ENCODE measurements at places on chromosomes 6 and 20.

GRCh38 chr6:18795726-18796125, 408.6 kb downstream of the RNF144B start:
- DNase-seq: no peak

- no peak for DNase-seq
These were observed 62.5 kb upstream of the TIAM2 start for GRCh38 chr6:154932515-154933027.

DNA sequence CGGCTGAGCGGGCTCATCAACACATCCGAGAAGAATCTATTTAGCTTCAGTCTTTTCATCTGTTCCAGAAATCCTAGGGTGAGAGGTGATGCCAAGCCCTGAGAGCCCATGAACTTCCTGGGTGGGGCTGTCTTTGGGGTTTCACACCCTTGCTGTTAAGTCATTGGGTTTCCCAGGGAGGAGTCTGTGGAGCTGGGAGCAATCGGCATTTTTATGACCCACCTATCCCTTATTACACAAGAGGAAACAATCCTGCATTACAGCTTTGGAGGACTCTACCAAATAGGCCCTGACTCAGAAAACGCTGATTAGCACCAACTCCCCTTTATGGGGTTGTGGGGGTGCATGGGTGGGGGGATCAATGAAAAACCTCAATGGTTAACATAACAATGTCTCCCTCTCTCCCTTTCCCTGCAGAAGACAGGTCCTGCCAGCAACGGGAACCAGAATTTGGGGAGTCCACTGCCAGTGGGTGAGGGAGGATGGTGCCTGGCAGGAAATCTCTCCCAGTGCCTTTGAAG, 46.3 kb downstream of the EZR start:
- no peak for DNase-seq

DNA sequence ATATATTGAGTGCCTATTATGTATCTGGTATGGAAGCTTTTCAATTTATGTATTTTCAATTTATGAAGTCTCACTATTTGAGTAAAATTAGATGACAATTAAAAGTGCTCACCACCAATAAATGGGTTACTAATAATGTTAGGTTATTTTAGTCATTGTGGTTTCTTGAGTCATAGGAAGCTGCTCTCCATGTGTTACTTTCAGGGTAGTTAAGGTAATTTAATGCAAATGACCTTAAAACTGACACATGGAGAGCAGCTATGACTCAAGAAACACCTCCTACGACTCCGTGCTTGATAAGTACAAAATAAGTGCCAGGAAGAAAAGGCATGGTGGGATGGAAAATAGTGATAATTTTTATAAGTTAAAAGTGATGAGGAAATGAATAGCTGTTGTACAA, 16.5 kb upstream of the TINAG start:
- DNase-seq: no peak

- DNase-seq: peak; percentile 12
These were observed 20.2 kb downstream of the KIF25 start for GRCh38 chr6:168017629-168018028.

- DNase-seq: no peak
These were observed 33.2 kb upstream of the TFAP2A start for GRCh38 chr6:10448096-10448495.

- DNase-seq: no peak
These were observed 22.1 kb upstream of the ZNF318 start for GRCh38 chr6:43391440-43392031.

DNA sequence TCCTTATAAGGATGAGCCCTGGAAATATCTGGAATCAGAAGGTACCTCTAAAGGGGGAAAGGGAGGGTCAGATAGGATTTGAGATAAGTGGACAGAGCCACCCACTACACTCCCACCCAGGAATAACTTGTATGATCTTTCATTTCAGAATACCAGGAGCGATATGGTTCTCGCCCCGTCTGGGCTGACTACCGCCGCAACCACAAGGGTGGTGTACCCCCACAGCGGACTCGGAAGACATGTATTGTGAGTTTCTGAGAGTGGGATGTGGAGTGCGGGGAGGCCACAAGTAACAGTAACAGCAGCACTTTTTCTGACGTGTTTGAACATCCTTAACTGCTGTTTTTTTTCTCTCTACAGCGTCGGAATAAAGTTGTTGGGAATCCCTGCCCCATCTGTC, 1.9 kb downstream of the MRPS18B start:
- no peak for DNase-seq

GRCh38 chr6:2739335-2739734, 11.4 kb downstream of the MYLK4 start:
- DNase-seq: no peak

DNA sequence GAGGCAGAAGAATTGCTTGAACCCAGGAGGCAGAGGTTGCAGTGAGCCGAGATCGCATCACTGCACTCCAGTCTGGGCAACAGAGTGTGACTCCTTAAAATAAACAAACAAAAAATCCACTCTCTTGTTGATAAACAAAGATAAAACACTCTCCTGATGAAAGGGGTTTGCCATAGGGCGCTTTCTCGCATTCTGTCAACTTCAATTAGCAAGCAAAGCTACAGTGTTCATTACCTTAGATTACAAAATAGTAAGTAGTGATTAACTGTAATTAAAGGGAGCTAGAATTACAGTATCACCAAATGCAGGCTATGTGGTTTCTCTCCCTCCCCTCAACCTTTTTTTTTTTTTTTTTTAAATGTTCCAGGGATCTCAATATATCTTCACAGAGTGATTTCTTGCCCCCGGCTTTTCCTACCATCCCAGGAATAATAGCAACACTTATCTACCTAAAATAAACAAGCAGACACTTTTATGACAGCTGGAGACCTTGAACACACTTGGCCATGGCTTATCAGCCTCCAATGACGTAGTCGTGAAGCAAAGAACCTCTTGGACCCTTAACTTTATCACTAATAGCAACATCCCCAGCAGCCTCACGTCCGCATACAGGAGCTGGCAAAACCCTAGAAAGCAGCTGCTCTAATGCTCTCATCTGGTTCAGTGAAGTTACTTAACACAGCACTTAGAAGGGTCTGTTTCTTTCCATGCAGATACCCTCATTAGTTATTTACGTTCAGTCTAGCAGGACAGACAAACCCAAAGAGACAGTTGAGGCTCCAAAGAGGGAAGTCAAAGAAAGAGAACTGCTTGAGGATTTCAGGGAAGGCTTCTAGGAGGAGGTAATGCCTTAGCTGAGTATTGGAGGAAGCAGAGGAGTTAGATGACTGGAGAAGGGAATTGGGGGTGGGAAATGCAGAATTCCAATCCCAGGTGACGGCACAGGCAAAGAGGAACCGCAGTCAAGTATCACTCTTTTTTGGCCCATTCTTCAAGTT, 37.9 kb upstream of the NEDD9 start:
- DNase-seq: peak; percentile 69

GRCh38 chr6:162443101-162443500, 284.5 kb downstream of the PRKN start:
- DNase-seq: peak; percentile 10

DNA sequence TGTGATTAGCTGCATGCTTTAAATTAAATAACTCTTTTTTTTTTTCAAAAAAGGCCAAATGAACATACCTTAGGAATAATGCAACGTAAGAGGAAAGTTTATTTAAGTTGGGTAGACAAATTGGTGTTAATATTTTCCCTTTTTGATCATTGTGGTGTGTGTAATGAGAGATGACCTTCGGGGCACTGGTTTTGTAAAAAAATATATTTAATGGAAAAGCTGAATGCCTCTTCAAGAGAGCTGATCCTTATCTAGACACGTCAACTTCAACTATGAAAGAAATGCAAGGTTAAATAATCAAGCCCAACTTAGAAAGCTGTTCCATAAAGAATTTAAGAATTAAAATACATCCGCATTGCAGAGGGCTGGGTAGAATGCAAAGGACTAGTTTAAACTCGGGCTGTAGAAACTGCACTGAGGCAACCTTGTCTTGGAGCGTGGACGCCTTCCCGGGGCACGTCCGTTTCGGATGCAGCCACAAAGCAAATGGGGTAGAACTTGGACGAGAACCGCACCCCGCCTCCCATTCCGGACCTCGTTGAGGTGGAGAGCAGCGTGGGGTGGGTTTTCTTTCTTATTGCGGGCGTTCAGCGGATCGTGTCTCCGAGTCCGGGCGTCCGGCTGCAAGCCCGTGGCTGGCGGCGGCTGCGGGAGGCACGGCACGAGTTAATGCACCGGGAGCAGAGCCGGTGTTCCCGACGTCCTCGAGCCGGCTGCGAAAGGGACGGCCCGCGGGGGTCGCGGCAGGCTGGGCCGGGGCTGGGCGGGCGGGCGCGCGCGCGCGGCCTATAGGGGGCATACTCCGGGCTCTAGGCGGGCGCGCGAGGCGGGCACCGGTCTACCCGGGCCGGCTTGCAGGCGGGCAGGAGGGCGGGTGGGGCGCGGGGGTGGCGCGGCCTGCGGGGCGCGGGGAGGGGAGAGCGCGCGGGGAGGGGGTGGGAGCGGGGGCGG, 1.9 kb downstream of the JARID2 start:
- DNase-seq: peak; percentile 48

DNA sequence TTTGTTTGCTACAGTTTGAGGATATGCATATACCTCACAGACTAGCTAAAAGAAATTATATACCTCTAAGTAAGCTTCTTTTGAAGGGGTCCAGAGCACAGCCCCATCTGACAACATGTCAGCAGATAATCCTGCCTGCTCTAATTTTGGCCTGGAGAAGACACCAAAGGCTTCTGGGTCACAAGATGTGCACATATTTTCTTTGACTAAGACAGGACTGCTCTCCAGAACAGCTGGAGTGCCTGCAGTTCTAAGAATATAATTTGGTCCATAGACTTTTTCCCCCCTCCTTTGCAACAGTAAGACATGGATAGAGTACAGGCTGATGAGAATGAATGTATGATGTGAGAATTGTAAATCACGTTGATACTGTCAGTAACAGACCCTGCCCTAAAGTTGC, 107.9 kb upstream of the KCNK16 start:
- no peak for DNase-seq

DNA sequence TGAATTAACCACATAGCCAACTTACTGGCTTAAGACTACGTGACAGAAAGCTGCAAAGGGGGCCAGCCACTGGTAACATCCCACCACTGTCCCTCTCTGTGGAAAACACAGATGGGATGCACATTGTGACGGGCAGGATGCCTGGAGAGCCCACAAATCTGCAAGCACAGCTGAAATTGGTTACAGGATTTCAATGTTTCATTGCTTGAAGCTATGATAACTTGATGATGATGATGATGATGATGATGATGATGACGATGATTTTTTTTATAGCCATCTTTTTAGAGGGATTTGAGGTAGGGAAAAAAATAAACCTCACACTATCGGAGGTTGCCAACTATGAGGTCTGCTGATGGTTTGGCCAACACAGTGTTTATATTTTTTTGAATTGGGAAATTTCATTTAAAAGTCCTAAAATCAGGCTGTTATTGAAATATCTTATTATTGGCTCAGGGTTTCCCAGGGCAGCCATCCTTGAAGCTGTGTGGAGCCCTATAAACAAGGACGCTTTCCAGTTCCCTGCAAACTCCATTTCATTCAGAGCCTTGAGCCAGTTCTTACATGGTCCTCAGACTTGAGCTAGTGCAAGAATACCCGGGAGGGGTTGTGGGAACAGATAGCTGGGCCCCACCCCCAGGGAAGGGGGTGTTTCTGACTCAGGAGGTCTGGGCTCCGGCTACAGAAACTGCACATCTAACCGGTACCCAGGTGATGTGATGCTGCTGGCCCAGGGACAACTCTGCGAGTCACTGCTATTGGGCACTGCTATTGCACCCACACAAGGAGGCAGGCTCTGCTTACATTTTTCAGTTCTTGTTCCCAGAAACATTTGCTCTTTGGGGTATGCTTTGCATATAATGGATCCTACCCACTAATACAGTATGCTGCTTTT, 27.1 kb downstream of the BCAS1 start:
- no peak for DNase-seq

- DNase-seq: no peak
These were observed 158.9 kb downstream of the TBXT start for GRCh38 chr6:166008441-166009369.

DNA sequence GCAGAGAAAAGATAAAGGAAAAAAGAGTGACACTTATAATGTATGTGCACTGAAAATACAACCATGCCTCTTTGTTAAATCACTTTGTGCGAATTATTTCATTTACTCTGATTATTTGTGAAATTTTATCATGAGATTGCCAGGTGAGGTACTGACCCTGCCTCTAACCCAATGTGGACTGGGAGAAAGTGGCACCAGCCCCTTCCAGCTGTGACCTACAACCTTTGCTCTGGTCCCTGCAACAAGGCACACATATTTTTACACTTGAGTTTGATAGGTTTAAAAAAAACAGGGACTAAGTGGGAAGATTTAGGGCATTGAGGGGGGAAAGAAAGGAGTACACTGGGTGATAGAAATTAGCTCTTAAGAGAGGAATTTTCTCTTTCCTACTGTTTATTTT, 80.3 kb upstream of the ISM1 start:
- no peak for DNase-seq

GRCh38 chr6:88964509-88964908, 1.1 kb upstream of the RNGTT start:
- no peak for DNase-seq

GRCh38 chr6:15929685-15930084, 199.2 kb upstream of the MYLIP start:
- DNase-seq: no peak

- no peak for DNase-seq
These were observed 241.4 kb upstream of the SOX4 start for GRCh38 chr6:21352131-21352530.

DNA sequence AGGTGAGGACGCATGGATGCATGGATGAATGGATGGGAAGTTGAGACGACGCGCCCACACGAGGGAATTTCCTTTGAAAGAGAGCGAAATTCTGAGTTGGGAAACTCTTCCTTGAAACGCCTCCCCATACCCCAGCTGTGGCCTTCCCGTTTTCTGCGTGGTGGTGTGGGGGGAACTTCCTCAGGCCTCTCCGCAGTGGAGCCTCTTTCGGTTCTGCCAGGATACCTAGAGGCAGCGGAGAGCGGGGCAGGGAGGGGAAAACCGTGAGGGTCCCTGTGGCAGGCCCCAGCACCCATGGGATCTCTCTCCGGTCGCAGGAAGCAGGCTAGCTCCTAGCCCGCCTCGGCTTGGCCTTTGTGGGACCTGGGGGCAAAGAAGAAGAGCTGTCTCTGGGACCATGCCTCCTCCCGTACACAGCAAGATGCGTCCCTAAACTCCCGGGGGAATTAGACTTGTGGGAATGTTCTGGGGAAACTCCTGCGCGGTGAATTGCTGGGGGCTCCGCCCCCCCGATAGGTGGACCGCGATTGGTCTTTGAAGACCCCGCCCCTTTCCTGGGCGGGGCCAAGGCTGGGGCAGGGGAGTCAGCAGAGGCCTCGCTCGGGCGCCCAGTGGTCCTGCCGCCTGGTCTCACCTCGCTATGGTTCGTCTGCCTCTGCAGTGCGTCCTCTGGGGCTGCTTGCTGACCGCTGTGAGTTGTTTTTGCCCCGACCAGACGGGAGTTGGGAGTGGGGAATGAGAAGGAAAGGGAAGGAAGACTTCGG, at the start of gene CD40:
Gene CD40 (plus strand): TSS at position 611 of the 764 bp plus-strand sequence. CDS start 30 bp downstream, at position 641.
- DNase-seq: peak; percentile 13

GRCh38 chr6:34278833-34279232, 30.0 kb upstream of the SMIM29 start:
- no peak for DNase-seq

Data from NCI-H2029 treated with DMSO at 0.1 percent for 48 hours (cell line).